M059J (cell line): ENCODE measurements at places on chromosomes 5 and 9.

DNA sequence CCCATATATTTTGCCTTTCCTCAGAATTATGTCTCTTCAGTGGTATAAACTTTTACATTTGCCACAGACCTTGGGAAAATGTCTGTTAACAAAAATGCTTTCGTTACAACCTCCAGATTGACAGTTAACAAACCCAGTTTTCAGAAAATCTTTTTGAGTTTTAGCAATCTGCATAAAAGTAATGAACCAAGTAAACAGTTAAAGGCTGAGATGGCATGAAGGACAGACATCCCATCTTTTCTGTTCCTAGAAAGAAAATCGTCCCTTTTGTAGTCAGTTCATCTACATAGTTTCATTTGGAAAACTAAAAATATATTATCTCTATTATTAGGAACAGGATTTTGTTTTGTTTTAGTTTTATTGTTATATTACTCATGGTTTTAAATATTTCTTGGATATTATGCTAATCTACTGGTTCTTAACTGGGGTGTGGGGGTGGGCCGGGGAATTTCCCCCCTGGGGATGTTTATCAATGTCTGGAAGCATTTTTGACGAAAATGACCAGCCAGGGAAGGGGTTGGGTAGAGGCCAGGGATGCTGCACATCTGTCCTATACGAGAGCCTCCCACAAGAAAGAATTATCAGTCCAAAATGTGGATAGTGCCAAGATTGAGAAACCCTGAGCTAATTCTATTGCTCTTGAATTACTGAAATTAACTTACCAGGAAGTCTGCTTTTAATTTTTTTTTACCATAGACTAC is 11.9 kb downstream of the FYB1 start:
- no peak for DNase-seq

DNA sequence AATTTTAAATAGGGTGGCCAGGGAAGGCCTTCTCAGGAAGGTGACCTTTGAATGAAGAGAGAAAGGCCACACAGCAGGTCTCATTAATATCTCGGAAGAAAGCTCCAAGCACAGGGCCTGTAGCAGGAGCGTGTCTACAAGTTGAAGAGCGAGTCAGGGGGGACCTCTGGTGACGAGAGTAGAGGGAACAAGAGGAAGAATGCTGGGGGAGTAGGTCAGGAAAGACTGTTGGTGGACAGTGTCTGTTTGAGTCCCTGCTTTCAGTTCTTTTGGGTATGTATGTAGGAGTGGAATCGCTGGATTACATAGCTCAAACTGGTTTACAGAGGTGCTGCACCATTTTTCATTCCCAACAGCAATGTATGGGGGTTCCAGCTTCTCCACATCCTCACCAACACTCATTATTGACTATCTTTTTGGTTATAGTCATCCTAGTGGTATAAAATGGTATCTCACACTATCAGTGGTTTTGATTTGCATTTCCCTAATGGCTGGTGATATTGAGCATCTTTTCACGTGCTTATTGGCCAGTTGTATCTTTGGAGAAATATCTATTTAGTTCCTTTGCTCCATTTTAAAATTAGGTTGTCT is 55.8 kb downstream of the NUP214 start:
- DNase-seq, result peak; percentile 3

- no peak for DNase-seq
Observed at GRCh38 chr9:132181796-132182313, 20.0 kb downstream of the NTNG2 start.

GRCh38 chr5:32612134-32612888 is 27.0 kb downstream of the SUB1 start:
- DNase-seq, result peak; percentile 19

DNA sequence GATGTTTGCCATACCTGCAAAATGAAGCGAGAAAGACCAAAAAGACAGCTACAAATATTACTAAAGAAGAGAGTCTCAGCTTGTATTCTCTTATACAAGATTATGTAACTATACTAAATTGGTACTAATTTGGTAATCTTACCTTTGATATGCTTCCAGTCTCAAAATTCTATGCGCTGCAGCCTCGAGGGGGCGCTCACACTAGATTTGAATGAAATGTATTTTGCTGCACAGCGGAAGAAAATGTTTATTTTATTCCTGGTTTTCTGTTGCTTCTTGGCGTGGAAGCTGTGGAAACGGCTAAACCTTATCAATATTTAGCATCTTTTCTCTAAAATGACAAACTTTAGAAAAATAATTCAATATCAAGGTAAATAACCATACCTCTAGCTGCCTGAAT is 267.0 kb upstream of the NUDT12 start:
- DNase-seq, result peak; percentile 9

GRCh38 chr9:130053504-130054324 is at the start of gene GPR107:
Gene GPR107, plus strand, starts transcription at chr9:130053906. Its CDS starts 27 bp downstream, at chr9:130053933.
- peak; percentile 74 for DNase-seq

GRCh38 chr9:90987566-90987965 is 185.9 kb downstream of the SYK start:
- peak; percentile 90 for DNase-seq
